ENCODE measurements at places on chromosomes 6 and 20.

- DNase-seq = no peak
Measured at GRCh38 chr6:138290423-138290962, 72.2 kb upstream of the PBOV1 start.

DNA sequence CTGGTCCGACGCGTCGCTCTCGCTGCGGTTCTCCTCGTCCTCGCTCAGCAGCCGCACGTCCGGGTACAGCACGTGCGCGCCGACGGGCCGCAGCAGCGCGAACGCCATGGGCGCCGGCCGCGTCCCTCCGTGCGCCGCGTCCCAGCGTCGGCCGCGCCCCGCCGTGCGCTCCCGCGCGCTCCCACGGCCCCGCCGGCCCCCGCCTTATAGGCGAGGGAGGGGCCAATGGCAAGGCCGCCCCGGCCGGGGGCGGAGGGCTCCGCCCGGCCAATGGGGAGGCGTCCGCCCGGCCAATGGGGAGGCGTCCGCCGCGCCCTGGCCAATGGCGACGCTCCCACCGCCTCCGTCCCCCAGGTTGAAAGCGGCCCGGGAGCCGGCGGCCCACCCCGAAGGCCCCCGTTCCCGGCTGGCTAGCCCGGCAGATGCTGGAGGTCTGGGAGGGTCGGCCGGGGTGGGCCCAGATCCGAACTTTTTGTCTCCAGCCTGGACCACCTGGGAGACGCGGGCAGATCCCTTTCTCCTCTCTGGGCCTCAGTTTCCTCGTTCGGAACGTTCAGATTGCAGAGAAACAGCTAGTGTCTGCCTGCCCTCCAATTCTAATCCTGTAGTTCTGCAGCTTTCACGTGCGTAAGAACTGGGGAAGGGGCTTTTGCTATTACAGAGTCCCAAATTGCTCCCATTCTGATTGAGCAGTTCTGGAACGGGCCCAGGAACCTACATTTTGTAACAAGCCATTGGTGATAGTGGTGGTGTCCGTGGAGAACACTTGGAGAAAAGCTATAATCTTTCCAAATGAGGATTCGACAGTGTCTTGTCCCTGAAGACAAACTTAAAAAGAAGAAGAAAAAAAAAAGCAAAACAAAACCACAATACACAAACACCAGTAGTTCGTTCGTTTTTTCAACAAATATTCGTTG is at the start of gene TCF15:
TCF15 (minus strand) TSS at position 180 of the 917 bp plus-strand sequence; CDS start at position 108, 72 bp downstream.
- DNase-seq = no peak

DNA sequence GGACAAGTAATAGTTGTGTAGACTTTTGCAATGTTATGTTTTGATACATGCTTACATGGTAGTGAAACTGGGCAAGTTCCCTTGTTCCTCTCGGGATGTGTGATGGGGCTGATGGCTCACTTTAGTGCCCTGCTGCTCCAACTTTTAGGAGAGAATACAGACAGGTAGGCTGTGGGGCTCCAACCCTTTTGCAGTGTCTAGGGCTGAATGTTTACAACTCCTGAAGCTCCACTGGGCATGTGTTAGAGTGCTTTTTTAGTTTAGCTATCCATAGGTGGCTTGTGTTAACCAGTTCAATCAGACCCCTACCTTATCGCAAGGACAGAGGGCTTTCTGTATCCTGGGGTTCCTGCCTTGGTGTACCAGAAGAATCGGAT is 33.8 kb downstream of the SERPINB6 start:
- DNase-seq = no peak

GRCh38 chr6:31659649-31660380 is 763 bp downstream of the C6orf47 start:
- DNase-seq = no peak

DNA sequence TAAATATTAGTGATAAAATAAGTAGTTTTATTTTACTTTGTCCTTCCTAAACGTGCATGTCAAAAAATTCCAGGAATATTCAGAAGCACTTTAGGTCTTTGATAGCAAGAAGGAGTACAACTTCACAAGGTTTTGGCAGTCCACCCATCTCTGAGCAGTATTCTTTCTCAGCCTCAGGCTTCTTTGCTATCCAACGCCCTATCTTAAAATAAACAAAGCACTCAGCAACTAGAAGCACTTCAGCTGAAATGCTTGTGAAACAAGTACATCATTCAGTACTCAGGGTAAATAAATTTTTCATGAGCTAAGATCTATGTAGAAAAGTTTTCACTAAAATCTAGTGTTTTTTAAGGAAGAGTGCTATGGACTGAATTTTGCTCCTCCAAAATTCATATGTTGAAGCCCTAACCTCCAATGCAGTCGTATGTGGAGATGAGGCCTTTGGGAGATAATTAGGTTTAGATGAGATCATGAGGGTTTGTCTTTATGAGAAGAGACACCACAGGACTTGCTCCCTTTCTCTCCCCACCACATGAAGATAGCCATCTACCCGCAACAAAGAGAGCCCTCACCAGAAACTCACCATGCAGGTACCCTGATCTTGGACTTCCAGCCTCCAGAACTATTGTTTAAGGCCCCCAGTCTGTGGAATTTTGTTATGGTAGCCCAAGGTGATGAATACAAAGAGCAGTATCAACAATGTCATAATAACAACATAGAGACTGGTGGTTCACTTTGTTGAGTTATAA is 539.1 kb downstream of the TFAP2A start:
- no peak for DNase-seq

DNA sequence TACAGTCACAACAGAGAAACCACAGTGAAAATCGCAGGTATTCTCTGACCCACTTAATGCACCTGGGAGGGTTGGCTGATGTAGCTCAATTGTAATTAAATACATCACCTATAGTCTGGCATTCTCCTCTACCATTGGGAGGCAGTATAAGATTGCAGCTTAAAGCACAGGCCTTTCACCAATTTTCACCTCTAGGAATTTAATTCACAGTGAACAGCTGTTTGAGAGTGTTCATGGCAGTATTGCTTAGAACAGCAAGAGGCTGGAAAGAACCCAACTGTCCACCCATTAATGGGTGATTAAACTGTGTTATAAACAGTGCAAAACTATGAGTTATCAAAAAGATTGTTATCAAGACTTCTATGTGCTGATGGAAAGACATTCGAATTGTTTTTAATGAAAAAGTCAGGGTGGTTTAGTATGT is 2.0 kb downstream of the EDEM2 start:
- no peak for DNase-seq

DNA sequence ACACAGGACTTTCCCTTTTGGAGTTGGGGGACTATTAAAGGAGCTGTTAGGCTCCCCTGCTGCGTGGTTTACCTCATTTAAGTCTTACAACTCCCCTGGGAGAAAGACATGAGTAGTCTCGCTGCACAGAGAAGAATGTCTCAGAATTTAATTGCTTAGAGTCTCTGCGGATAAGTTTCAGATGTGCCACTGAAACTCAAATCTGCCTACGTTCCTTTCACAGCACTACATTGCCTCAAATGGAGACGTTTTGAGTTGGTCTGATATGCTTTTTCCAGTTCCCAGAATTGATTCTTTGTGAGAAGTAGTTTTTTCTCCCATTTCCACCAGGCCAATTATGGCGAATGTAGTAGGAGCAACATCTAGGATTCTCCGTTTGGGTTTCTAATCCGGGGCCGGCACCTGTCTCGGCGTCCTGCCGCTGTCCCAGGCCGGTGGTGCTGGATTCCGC is 532 bp upstream of the SLC35F1 start:
- DNase-seq = no peak

GRCh38 chr20:24970030-24970553 is 21.0 kb downstream of the CST7 start:
- DNase-seq = no peak

- DNase-seq = no peak
Measured at GRCh38 chr6:24600903-24601302, 45.1 kb downstream of the KIAA0319 start.

DNA sequence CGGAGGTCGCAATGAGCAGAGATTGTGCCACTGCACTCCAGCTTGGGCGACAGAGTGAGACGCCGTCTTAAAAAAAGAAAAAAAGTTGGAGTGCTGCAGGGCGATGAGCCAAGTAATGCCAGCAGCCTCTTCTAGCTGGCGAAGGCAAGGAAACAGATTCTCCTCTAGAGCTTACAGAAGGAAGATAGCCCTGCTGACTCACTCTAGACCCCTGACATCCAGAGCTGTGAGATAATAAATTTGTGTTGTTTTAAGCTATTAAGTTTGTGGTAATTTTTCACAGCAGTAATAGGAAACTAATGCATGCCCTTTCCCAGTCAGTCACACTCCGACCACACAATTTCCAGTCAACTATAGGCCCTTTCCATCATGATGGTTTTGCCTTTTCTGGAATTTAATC is 16.4 kb downstream of the PRSS16 start:
- no peak for DNase-seq

- no peak for DNase-seq
Measured at GRCh38 chr6:159089443-159089842, 44.7 kb upstream of the TAGAP start.

- no peak for DNase-seq
Measured at GRCh38 chr6:53829698-53830221, 35.0 kb downstream of the LRRC1 start.

DNA sequence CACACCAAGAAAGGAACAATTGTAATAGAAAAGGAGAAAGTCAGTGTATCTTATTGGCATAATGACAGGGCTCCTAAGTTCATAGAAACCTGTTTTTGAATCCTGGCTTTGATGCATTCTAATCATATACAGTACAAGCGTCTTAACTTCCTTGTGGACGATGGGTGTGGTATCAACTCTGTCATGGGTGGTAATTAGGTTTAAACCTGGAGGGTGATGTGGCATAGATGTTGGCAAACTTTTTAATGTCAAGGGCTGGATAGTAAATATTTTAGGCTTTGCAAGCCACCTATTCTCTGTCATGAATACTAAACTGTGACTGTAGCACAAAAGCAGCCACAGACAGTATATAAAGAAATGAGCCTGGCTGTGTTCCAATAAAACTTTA is 138.7 kb upstream of the EDN1 start:
- no peak for DNase-seq

DNA sequence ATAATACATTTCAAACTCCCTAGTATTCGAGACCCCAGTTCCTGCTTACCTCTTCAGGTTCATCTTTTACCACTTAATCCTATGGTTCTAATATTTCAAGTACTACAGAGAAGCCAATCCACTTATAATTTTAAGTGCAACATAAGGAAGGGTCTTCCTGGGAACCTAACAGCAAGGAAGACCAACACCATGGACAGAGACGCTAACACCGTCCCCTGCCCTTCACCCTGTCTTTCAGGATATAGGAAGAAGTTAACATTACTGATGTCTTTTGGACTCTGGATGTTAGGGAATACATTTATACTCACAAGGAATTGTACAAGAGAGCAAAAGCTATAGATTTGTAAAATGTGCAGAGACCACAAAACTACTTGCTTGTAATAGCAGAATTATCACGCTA is 565.0 kb upstream of the CHD6 start:
- DNase-seq = no peak

- no peak for DNase-seq
Measured at GRCh38 chr6:45483021-45483420, 105.3 kb upstream of the SUPT3H start.

DNA sequence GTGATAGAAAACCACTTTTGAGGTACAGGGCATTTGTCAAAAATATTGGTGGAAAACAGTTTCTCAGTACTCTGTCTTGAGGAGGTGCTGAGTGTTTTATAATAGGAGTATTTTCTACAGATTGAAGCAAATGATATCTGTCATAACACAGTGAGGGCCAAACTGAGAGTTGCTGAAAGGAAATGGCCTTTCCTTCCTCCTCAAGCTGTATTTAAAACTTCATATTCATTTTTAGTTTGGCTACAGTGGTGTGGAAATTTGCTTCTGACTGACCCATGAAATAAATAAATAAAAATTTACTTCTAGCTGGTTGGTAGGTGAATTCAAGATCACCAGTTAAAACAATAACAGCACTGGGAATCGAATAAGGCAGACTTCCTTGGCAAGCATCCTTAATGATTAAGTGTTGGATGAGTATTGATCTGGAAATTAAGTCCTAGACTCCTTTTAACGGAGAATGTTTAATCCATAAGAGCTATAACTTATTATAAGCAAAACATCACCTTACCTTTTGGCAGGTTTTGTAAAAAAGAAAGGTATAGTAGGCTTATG is 828.6 kb upstream of the CITED2 start:
- no peak for DNase-seq

GRCh38 chr6:96611342-96611991 is 48.5 kb downstream of the FHL5 start:
- no peak for DNase-seq

- DNase-seq = no peak
Measured at GRCh38 chr6:10555625-10556309, 34.6 kb downstream of the GCNT2 start.

- DNase-seq = no peak
Measured at GRCh38 chr6:21680611-21681010, 87.1 kb downstream of the SOX4 start.

DNA sequence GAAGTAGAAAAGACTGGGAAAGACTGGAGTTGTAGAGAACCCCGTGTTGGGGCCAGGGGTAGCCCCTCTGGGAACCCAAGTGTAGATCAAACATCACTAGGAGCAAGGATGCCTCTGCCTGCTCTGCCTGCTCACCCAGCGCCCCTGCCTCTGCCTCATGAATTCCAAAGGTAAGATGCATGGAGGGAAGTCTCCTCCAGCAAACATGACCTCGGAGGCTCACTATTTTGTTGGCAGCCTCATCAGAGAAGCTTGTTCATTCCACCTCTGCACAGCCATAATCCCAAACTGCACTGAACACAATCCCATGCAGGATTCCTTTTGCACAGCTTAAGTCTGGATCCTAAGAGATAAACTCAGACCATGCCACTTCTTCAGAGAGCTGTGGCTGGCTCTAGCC is 4.9 kb downstream of the FRS3 start:
- DNase-seq = no peak

DNA sequence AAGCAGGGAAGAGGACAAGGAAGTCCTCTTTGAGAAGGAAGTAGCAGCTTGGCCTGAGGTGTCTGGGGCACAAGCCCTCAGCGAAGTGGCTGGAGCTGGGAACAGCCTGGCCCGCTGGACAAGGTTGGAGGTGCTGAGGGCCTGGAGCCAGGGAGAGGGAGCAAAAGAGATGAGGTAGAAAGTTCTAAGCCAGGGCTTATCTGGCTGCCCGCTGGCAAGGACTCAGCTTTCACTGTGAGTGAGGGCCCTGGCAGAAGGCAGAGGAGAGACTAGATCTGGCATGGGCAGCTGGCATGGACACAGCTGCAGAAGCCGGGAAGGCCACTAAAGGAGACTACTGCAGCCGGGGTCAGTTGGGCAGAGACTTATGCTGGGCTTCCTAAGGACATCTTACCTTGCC is 21.8 kb upstream of the PCMTD2 start:
- DNase-seq = no peak

- DNase-seq = no peak
Measured at GRCh38 chr6:45988635-45989034, 27.0 kb downstream of the CLIC5 start.

DNA sequence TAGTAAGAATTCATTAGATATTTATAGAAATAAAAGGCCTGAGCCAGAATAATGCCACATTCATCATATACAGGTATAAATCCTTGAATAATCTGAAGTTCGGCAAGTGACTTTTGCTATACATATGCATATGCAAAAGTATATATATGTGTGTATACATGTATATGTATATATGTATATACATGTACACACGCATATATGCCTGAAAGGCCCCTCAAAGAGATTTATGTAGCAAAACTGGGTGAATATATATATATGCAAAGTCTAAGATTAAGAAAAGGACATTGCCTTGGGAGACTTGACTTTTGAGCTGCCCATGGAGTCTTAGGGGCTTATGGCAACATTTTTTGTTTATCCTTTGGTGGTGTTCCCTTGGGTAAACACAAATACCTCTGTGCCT is 231.4 kb downstream of the BMP2 start:
- DNase-seq = no peak

Measured in NCI-H1417 treated with DMSO at 0.1 percent for 48 hours (cell line).